ENCODE measurements at places on chromosomes 11 and 22.
A peak's percentile ranks its signal among the peaks of the same experiment; 100 is the strongest.

DNA sequence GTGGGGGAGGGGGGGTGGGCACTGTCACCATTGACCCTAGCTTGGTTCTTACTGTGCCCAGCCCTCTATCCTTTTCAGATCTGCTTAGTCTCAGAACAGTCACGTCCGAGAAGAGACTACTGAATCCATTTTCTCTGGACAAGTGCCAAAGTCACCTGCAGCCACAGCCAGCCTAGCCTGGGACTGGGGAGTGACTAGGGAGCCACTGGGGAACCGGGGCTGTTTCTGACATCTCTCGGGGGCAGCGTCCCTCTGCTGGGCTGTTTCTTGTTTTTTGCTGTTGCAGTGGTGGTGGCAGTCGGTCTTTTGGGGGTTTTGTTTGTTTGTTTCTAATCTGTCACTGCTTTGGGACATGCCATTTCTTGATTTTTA is 8.7 kb downstream of the SLC37A2 start:
- no peak for DNase-seq

- peak; percentile 22 for DNase-seq
These were observed 172.5 kb downstream of the TBC1D22A start for GRCh38 chr22:46934746-46935491.

DNA sequence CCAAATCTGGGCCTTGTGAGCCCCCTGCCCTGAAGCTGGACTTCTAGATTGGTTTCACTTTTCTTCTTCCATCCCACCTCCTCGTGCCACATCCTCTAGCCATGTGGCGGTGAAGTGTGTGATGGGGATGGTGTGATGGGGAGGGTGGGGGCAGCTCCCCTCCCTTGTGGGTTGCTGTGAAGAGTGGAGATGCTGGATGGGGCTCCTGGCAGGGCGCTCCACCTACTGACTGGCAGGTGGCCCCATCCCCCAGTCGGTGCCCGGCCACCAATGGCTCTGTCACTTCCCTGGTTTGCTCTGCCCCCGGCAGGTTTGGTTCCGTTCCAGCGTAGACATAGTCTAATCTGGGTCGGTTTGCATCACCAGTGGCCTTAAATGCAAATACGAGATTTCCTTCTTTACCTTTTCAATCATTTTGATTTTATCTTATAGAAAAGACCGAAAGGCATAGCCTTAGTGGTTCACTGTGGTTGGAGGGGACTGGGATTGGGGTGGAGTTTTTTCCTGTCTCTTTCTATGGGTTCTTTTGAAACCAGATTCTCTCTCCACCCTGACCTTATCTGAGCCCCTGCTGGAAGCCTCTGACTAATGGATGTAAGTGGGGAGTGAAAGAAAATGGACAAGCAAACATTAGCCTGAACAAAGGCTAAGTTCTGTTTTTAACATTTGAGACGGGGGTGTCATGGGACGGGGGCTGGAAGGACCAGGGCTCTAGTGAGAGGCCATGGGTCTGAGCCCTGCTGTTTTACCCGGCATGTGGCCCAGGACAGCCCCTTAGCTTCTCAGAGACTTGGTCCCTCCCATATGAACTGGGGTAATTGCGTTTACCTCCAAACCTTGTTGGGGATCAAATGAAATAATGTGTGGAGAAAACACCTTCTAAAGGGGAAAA is 149.3 kb downstream of the CACNA1I start:
- no peak for DNase-seq

DNA sequence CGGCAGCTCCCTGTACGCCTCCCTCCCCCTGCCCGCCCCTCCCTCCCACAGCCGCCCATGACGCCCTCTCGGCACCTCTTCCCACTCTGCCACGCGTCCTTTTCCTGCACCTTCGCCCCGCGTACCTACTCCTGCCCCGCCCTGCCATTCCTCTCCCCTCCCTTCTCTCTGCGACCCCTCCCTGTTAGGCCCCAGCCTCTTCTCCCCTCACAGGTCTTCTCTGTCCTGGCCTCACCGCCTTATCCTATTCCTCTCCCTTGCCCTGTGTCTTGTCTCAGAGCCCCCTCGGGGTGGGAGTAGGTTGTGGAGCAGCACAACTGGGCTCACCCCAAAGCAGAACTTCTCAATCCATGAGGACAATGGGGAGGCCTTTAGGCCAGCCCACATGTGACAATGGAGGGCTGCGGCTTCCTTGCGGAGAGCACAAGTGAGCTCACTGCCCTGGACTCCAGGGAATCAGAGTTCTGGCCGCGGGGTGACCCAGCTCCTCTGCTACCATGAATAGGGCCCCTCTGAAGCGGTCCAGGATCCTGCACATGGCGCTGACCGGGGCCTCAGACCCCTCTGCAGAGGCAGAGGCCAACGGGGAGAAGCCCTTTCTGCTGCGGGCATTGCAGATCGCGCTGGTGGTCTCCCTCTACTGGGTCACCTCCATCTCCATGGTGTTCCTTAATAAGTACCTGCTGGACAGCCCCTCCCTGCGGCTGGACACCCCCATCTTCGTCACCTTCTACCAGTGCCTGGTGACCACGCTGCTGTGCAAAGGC is 539 bp downstream of the SLC35C1 start:
- DNase-seq: peak; percentile 30

GRCh38 chr22:42459287-42460063 is 27.3 kb upstream of the NFAM1 start:
- DNase-seq: no peak

DNA sequence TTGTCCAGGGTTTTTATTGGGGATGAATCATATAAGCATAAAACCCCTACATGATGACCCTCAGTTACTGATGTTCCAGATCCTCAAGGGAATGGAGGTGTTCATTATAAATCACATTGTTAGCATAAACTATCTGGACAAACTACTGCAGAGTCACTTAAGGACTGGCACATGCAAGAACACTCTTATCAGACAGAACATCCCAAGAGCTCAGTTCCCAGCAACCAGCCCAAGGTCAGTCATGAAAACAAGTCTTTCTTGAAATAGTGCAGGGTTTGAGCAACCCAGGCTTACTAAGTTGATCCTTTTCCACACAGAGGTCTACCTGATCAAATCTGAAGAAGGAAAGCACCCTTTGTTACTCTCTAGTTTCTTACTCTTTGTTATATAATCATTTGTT is 13.5 kb upstream of the PTS start:
- DNase-seq: no peak

GRCh38 chr11:1310318-1310687 is 871 bp upstream of the TOLLIP start:
- no peak for DNase-seq

GRCh38 chr11:107669191-107669740 is 42.6 kb downstream of the SLN start:
- no peak for DNase-seq

GRCh38 chr11:65549096-65549495 is 9.1 kb downstream of the LTBP3 start:
- no peak for DNase-seq

GRCh38 chr11:130323452-130324450 is 9.0 kb upstream of the ZBTB44 start:
- no peak for DNase-seq

GRCh38 chr11:114053406-114053805 is 6.1 kb upstream of the ZBTB16 start:
- DNase-seq: no peak

- no peak for DNase-seq
These were observed 48.8 kb downstream of the STIM1 start for GRCh38 chr11:3904228-3904627.

DNA sequence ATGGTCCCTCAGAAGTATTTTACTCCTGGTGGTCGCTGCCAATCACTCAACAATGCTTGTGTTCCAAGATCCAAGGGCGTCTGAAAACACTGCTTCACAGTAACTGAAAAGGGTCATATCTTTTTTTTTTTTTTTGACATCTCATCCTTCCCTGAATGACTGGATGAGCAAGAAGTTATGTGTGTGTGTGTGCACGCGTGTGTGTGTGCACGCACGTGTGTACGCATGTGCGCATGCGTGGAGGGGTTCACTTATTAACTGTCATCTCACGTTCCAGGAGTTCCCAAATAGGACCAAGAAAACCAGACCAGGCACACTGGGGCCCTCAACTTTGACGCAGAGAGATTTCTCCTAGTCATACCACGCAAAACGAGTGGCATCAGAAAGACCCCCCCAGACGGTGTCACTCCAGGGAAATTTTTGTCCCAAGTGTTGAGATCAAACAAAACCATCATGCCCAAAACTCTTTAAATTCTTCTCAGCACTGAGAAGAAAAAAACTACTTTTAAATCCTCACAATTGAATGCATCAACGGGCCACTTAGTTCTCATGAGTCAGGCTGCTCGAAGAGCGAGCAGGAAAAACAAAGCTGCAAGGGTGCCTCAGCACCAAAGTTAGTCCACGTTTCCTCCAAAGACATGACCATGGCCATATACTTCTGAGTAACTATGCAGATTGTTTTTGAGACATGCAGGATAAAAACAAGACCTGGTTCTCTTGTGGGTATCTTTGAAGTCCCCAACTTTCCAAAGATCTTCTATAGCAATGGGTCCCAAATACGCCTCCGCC is 12.9 kb downstream of the MN1 start:
- DNase-seq: no peak

GRCh38 chr11:10669258-10670033 is 24.1 kb downstream of the IRAG1 start:
- peak; percentile 34 for DNase-seq

GRCh38 chr22:27380855-27381254 is 420.7 kb downstream of the MN1 start:
- DNase-seq: no peak

GRCh38 chr22:48926643-48927042 is 901.0 kb downstream of the BRD1 start:
- no peak for DNase-seq

- DNase-seq: no peak
These were observed 864.2 kb downstream of the FAM181B start for GRCh38 chr11:81869351-81870065.

DNA sequence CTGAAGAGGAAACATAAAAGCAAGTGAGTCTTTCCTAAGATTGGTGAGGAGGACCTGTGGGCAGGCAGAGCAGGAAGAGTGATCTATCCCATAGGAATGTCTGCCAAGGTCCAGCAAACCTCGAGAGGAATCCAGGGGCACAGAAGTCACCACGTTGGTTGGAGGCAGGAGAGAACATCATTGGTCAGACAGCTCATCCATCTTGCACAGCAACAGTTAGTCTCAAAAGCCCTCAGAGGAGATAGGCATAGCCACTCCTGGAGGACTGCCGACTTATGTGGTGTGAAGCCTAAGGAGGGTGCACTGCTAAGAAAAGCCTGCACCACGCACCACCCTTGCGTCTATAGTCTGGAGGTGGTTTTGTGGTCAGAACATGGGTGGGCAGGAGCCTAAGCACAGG is 109.1 kb downstream of the RASSF10 start:
- no peak for DNase-seq

GRCh38 chr11:61524963-61525587 is 16.5 kb downstream of the LRRC10B start:
- no peak for DNase-seq

DNA sequence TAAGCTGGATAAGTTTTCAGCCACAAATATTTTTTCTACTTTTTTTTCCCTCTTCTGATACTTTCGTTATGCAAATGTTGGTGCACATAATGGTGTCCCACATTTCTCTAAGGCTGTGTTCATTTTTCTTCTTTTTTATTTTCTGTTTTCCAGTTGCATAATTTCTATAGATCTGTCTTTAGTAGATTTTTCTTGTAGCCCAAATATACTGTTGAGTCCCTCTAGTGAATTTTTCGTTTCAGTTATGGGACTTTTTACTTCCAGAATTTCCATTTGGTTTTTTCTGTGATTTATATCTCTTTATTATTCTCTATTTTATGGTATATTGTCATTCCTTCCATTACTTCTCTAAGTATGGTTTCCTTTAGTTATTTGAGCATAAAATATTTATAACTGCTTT is 72.0 kb downstream of the SWAP70 start:
- no peak for DNase-seq

DNA sequence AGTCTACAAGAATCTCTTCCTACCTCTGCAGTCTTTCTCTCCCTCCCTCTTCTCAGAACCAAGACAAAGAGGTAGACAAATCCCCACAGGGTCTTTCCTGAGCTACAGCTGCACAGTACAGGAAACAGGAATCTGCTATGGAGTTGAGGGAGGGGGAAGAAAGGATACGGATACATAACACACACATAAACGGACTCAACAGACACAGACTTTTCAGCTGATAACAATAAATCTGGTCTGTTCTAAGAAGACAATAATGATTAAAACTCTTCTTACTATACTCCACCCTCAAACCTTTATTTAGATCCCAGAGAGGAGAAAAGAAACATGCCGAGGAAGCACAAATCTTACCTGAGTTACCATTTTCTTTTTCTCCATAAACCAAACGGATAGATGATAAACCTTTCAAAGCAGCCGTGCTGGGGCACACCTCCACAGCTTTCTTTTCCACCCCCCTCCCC is 122.2 kb downstream of the APOL5 start:
- peak; percentile 41 for DNase-seq

DNA sequence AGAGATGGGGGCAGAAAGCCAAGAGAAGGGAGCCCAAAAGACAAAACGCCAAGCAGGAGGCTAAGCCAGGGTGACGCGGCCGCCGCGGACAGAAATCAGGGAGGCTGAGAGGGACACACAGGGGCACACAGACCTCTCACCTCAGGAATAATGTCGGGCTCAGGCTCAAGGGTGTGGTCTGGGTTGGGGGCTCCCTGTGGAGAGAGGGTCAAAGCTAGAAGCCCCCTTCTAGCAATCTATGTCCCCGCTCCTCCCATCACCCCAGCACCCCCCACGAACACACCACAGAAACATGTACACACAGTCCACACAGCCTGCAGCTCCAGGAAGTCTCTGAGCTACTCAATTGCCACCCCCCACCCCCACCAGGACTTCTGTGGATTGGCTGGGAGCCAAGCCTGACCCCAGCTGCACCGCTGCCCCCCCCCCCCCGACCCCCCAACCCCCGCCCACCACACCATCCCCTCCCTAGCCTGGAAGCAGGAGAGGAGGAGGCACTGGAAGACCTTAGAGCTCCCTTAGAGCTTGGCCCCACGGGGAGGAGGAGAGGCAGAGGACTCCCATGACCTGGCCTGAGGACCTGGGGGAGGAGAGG is 6.9 kb downstream of the BCL9L start:
- DNase-seq: no peak

DNA sequence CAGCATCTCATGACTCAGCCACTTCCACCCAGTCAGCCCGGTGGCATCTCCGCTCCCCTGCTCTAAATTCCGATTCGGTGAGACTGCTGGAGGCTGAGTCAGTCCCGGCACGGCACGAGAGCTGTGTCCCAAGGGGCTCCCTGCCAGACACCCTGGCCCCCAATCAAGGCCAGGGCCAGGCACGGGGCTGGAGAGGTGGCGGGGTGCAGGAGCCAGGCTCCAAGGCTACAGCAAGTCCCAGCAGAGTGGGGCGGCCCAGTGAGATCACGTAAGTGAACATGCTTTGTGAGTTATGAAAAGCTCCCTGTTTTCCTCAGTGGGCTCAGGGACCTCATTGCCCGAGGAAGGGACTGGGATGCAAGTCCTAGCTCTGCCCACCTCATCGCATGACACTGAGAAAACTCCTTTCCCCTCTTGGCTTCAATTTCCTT is 3.0 kb downstream of the C11orf68 start:
- DNase-seq: peak; percentile 68

DNA sequence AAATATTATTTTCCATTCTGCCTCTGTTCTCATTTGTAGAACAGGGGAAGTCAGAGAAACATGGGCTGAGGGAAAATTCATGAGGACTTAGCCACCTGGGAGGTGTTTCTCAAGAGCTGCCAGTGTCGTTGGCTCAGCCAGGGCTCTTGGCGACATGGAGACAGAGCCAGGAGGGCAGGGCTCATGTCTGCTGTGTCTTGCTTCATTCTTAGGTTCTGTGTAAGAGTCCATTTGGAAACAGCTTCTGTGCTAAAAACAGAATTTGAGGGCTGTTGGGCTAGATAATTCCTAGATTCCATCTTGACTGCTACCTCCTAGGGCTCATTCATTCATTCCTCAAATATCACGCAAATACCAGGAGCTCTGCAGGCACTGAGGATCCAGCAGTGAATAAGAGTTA is 15.1 kb upstream of the MRGPRX2 start:
- DNase-seq: no peak

- DNase-seq: no peak
These were observed 66.9 kb downstream of the ALX4 start for GRCh38 chr11:44243086-44243485.
